SHP77 treated with DMSO at 0.1 percent for 48 hours (cell line): ENCODE measurements at places on chromosomes 16 and 17.

- DNase-seq, result no peak
These were observed 26.9 kb upstream of the SUPT4H1 start for GRCh38 chr17:58378733-58379510.

DNA sequence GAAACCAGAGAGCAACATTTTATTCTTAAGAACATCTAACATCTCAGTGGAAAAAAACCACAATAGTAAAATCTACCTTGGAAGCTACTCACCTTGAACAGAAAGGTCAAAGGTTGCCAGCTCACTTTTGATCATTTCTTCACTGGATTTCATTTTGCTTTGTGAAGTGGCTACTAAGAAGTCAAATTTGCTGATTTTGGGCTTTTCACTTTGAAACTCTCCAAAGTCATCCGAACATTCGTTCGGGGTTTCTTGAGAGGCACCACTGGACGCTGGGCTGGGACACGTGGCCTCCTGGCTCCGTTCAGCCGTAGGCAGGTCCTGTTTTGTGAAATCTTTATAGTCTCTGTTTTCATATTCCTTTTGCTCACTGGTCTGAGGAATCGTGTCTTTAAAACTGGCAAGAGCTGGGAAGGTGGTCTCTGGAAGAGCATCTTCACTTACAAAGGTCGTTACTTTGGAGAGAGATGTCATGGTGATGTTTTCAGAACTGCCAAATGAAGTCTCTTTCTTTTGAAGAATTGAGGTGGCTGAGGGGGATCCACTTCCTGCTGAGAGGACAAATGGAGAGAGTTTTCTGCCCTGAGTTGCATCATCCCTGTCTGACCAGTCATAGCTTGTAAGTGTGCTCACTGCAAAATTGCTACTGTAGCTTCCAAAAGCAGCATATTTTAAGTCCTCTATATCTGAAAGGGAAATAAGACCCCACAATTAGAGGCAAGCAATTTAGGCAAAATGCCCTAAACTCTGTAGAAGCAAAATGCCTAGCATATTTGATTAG is 52.4 kb downstream of the DUSP14 start:
- DNase-seq, result no peak

DNA sequence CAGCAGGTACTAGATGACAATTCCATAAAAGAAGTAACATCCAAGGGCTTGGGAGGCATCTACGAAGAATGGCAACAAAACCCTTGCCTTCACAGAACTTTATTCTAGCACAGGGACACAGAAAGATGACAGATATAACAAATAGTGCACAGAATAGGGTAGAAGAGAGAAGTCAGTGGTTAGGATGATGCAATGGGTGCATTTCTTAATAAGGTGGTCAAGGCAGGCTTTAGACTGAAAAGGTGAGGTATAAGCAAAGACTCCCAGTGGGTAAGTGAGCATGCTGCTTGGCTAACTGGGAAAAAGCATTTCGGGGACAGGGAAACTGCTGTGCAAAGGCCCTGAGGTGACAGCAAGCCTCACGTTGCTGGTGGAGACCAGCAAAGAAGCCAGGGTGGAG is 175.9 kb downstream of the XYLT1 start:
- no peak for DNase-seq

DNA sequence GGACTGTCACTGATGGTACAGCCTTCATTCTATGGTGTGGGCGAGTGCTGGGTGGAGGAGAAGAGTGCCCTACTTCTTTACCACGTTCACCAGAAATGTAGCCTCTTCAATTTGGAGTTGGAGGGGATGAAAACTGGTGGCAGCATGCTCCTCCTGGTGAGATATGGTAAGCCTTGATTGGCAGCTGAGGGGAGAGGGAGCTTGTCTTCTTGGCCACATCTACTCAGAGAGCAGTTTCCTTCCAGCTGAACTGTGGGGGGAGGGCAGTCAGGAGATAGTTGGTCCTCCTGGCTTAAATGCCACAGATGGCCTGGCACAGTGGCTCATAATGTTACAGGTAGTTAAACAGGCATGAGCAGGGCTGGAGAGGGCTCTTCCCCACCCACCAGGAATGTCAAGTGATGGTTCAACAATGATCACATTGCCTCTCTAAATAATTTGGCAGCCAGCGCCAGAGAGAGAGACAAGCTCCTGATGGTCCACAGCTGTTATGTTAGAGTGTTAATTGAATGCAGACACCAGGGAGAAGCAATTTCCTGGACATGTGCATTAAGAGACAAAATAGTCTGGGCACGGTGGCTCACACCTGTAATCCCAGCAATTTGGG is 9.0 kb upstream of the MAPK3 start:
- peak; percentile 48 for DNase-seq

DNA sequence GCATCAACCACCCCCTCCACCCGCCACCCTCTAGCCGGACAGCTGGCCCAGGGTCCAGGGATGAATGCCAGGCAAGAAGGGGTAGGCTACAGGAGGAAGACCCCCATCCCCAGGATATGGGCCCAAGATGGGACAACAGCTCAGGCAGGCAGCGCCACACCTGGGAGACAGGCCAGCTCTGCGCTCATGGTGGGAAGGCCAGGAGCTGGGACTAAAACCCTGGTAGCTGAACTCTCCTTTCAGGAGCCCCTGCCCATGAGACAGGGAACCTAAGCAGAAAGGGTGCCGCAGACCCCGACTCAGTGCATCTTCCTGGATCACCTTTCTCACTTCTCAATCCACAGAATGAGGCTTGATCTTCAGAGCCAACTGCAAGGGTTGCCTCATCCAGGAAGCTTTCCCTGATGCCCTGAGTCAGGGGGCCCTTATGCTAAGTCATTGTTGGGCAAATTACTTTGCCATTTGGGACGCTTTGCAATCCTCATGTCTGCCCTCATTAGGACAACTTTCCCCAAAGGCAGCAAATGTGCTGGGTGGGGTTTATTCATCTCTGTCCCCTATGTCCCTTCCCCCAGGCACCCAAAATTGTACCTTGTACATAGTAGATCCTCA is 9.0 kb downstream of the ZDHHC1 start:
- no peak for DNase-seq

DNA sequence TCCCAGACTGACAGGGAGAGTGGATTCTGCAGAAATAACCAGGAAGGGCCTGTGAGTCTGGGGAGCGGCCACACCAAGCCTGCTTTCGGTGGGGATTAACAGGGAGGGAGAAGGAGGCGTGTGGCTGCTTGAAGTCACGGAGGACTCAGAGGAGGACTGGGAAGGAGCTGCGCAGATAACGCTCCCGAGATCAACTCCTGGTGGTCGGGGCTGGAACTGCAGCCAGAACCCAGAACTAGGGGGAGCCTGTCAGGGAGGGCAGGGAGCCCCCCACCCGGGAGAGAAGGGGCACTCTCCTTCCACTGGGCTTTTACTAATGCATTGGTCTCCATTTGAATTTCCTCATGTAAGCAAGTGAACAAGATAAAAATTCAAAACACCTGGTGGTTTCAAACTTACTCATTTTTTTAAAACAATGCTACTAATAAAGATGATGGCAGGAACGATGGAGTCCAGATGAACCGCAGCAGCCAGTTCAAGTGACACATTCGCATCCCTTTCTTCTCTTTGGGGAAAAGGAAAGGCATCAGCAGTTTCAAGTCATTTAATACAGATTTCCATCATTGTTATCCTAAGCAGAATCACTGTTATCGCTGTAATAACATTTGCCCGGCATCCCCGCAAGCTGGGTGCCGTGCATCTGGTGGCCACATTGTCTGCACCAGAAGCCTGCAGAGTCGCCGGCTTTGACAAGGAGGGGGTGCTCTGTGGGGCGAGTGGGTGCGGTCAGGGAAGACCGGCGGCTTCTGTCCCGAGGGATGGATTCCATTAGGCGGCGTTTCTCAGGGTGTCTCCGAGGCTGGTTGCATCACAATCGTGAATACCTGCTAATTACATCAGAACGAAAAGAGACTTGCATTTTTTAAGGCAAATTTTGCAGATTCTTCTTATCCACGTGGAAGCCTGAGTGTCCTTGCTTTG is 183.0 kb downstream of the FOXL1 start:
- DNase-seq, result no peak

- DNase-seq, result no peak
These were observed 9.5 kb upstream of the PAM16 start for GRCh38 chr16:4360538-4361021.

DNA sequence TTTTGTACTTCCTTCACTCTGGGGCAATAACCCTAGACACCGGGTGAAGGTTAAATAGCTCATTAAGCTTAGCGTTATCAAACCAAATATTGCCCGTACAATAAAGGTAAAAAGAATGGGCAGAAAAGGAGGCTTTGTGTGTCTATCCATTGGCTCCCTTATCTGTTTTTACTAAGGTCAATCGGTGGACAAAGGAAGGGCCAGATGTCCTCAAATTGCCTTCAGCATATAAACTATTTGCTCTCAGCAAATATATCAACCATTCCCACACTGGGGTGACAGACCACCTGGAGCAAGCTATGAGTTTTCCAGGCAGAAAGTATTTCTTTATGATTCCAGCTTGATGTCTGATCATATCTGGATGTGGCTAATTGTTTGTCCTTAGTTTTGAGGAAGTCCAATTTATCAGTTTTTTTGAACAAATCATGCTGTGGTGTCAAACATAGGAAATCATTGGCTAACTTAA is 25.3 kb upstream of the WIPI1 start:
- peak; percentile 25 for DNase-seq

GRCh38 chr16:86491640-86492023 is 18.7 kb upstream of the FOXF1 start:
- DNase-seq, result no peak

DNA sequence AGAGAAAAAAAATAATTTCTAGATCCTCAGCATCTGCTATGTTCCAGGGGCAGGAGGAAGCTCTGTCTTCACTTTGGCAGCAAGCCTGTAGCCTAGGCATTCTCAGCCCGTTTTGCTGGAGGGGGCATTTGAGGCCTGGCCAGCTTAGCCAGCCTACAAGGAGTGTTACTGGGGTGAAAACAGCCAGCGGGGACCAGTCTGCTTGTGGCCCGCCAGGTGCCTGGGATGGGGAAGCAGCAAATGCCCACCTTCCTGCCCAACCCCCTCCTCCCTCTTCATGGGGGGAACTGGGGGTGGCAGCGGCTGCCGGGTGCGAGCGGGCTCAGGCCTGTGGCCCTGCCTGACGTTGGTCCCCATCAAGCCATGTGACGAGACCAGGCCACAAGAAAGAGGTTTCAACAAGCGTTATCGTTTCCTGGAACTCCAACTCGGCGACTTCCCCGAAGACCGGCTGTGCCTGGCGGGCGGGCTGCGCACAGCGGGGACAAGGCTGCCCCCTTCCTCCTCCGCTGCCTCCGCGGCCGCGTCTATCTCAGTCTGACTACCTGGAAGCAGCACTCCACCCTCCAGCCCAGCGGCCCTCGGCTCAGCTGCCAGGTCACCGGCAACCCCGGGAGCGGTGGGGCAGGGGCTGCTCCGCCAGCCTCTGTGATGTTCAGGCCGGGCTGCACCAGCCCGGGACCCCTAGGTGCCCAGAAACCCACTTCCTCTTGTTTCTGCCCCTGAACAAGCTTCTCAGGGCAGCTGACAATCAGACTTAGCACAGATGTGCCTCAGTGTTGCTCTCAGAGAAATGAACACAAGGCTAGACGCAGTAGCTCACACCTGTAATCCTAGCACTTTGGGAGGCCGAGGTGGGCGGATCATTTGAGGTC is 22.9 kb downstream of the SOCS1 start:
- DNase-seq, result no peak
